Aorta (tissue), 5 donors: ENCODE measurements at places on chromosomes 4 and X.

DNA sequence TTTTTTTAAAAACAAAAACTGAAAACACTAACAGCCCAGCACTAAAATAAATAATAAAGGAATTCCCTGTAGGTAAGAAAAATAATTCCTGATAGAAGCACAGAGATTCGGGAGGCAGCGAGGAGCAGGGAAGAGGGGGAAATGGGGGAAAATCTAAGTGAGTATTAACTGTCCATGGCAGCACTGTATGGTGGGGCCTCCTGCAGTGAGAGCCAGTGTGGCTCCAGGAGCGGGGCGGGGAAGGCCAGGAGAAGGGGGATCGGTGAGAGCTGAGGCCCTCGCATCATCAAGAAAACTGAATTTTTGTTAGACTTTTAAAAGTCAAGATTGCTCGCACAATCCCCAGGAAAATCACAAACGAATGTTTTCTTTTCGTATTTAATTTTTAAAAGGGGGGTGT lies 14.1 kb downstream of the RNF212 start:
- DNase-seq: no peak

GRCh38 chr4:143185253-143186107 lies 763 bp downstream of the USP38 start:
- peak; percentile 54 for DNase-seq

DNA sequence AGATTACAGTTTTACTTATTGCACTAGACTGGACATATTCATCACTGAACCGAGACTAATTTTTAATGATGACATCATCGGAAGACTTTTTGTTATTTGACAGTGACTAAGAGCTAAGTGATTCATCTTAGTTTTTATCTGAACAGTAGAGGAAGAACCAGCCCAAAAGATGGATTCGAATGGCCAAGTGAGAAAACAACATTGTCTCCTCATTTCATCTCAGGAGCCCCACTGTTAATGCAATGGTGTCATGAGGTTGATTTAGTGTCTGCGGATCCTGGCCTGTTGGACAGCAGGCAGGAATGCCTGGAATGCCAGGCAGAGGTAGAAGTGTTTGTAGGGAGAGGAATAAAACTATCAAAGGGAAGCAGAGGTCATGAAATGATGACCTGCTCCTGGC lies 37.8 kb upstream of the HPF1 start:
- DNase-seq: no peak

GRCh38 chrX:427812-428725 lies 41.4 kb upstream of the PPP2R3B start:
- no peak for DNase-seq

DNA sequence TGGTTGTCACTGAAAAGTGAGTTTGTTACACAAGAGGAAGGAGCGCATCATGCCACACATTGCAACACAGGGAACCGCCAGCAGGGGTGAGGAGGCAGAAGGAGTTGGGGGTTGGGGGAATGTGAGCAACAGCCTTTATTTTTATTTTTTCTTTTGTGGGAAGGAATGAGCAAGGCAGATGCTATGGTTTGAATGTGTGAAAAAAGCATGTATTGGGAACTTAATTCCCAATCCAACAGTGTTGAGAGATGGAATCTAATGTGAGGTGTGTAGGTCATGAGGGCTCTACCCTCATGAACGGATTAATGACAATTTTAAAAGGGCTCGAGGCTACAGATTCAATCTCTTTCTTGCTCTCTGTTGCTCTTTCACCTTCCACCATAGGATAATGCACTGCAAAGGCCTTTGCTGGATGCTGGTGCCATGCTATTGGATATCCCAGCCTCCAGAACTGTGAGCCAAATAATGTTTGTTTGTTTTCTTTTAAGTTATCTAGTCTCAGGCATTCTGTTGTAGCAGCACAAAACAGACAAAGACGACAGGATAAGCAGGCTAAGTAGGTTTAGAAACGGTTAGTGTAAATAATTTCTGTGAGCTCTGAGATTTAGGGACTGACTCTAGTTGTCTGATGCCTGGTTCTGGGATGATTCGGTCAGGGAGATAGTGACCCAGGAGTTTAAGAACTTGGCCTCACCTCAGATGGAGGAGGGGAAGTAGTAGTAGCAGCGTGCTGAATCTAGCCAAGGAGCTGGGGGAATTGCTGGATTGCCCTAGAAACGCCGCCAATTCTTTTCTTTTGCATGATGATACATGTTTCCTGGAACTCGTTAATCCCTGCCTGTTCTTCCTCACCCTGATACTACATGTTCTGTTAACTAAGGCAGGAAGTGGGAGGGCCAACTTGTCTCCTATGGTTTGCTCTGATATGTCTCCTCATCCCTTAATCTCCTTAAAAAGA lies 156.6 kb upstream of the CTSO start:
- DNase-seq: no peak

DNA sequence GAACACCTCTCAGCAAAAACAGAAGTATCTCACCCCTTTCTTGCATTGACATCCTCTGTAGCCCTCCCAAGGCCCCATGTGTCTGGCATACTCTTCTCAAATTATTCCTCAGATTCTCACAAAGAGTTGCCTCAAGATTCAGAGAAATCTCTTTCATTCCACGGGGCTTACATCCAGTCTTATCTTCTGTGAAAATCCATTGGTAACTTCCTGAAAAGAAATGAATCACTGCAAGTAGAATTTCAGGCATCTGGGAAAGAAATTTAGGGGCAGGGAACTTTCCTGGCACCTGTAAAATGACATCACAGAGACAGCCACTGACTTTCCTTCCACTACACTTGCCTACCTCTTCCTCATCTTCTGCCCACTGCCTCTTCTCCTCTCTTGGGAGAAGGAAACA lies 182.5 kb upstream of the ARHGEF9 start:
- DNase-seq: no peak

DNA sequence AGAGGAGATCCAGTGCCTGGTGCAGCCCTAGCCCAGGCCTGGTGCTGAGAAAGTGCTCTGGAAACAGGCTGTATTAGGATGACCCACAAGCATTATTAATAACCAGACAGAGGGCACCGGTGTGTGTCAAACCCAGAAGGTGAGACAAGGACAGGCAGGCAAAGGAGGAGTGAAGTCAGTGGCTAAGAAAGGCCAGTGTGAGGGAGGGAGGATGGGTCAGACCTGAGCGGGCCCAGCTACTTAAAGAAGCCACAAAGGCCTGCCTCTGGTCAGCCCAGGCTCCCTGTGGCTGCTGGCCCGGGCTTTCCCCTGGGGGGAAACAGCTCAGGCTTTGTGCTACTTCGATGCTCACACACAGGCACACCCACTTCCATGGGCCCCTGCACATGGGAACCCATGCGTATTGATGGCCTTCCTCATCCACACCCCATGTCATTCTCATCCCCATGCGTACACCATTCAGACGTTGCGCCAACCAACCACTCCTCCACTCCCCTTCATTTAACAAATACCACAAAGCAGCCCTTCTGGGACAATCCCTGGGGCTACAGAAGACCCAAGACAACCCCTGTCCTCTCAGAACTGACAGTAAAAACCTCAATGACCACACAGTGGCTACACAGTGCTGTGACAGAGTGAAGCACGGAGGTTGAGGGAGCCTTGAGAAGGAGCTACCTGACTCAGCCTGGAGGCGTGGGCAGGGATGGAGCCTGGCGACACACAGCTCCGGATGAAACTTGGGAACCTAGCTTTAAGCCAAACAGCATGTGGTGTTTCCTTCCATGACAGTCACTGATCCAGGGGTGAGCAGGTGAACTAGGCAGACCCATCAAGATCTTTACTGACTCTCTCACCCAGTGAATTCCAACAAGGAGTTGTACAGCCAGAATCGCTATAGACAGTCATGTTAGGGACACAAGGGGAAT lies 24.9 kb upstream of the MTM1 start:
- DNase-seq: no peak

- no peak for DNase-seq
Observed at GRCh38 chr4:81594490-81595159, 122.9 kb upstream of the RASGEF1B start.
